Activated CD4-positive, alpha-beta T cell treated with anti-CD3 and anti-CD28 coated beads for 24 hours (primary cell): ENCODE measurements at places on chromosomes 5 and 9.

GRCh38 chr9:127389381-127390247, 7.4 kb upstream of the SLC2A8 start:
- no peak for DNase-seq

DNA sequence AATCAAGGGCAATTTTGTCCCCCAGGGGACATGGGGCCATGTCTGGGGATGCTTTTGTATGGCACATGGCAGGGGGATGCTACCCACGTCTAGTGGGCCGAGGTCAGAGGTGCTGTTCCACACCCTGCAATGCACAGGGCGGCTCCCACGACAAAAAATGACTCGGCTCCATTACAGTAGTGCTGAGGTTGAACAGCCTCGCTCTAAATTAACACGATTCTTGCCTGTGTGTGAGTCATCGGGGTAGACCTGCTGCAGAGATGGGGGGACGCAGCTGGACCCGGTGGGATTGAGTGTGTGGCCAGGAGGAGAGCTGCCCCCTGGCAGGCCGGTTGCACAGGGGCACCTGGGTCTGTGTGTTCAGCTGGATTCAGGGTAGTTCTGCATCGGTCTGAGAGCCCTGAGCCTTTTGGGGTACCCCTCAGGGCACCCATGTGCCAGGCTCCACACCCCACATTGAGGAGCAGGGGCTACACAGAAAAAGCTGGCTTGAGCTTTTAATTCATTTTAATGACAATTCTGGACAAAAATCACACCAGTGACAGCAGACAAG, 20.0 kb upstream of the COL5A1 start:
- DNase-seq = no peak

DNA sequence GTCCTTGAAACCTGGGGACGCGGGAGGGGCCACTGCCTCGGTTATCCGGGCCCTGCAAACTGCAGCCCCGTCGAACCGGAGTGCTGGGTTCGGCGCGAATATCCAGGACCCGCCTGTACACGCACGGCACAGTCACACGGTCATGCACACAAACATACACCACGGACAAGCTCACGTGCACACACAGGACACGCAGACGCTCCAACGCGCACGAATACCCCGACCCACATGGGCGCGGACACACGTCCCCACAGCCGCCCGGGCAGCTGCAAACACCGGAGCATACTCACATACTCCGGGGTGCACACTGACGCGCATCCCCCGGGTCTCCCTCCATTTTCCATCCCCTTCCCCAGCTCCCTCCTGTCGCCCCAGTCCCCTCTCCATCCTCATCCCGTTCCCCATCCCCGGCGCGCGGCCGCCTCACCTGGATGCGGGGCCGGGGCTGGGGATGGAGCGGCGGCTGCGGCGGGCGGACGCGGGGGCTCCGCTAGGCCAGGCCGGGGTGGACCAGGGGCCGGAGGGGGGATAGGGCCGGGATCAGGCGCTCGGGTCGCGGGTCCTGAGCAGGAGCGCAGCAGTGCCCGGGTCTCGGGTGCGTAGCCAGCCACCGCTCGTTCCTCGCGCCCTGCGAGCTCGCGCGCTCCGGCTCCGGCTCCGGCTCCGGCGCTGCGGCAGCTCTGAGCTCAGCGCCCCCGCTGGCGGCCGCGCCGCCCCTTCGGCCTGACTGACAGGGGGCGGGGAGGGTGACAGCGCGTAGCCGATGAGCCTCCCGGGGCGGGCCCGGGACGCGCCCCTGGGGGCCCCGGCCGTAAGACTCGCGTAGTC, at the start of the genes EIF4E1B and SNCB:
Gene EIF4E1B, plus strand, starts transcription at position 823 of the 828 bp plus-strand sequence. CDS start 12,113 bp downstream, outside the sequence.
Gene SNCB, minus strand, starts transcription at position 682 of the 828 bp plus-strand sequence. CDS start 880 bp downstream, outside the sequence.
- no peak for DNase-seq

DNA sequence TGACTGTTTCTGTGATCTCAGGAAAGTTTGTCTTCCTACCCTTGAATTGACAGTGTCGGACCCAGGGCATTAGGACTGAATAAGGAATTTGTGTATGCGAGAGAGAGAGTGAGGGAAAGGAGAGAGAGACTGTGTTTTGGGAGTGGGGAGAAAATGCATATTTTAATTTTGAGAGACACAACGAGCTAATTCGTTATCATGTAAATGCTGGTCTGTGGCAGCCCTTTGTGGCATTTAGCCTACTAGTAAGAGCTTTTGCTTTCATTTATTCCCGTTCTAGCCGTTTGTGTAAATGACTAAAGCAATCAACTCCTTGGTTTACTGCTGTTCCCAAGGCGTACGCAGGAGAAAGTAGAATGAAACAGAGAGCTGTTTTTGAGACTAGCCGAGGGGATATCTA, 79.8 kb upstream of the MAMDC2 start:
- no peak for DNase-seq

- DNase-seq = no peak
These were observed 24.4 kb upstream of the RASA1 start for GRCh38 chr5:87243161-87243844.

GRCh38 chr5:159345336-159345735, 15.0 kb upstream of the IL12B start:
- no peak for DNase-seq

DNA sequence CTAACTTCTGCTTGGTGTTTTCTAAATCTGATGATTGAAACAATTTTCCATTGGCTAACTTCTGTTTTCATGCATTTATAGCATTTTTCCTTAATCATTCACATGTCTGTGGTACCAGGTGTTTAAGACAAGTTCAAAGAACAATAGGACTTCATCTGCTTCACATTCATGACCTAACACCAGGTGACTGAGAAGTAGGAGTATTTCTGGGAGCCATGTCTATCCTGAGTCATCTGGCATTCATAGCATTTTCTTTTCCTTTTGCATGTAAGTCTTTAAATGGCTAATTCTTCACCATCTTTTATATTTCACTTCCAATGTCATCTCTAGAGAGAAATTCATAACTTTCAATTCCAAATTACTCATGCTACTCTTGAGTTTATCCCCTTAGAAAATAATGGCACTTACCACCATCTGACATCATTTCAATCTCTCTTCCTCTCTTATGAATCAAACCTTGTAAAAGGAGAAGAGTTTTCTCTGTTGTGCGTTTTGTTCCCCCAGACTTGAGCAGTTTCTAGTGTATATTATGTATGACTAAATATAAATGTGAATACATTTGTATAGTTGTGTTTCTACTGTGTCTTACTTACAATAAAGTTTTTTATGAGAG, 1196.1 kb upstream of the CDH9 start:
- no peak for DNase-seq

- DNase-seq = no peak
These were observed 757 bp downstream of the SAPCD2 start for GRCh38 chr9:137069508-137070091.

DNA sequence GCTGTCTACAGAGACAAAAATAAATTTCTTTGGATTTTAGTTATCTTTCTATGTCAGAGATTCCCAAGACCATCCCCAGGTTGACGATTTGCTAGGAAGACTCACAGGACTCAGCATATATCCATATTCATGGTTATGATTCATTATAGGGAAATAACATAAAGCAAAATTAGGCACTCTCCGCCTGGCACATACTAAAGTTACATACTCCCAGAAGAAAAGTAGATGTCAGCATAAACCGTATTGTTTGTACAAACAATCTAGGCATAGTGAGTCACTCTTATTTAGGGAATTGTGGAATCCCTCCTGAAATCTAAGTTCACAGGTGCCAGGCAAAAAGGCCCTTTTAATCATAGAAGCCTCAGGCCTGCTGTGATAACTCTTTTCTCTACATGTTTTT, 62.9 kb downstream of the INSL6 start:
- no peak for DNase-seq

DNA sequence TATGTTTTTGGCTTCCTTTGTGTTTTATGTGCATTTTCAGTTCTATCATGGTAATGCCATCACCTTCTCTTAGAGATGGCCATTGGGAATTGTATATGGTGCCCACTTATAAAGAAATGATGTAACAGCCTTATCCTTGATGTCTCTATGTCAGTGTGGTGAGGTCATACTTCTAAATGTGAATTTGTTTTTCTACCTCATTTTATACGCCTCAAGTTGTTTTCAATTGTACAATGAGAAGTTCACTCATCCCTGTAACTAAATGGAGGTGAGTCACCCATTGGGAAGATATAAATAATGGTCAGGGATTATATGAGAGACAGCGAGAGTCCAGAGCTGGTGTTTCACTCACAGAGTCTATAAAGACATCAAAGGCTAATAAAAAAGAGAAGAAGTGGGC, 402.4 kb downstream of the AGTPBP1 start:
- no peak for DNase-seq

DNA sequence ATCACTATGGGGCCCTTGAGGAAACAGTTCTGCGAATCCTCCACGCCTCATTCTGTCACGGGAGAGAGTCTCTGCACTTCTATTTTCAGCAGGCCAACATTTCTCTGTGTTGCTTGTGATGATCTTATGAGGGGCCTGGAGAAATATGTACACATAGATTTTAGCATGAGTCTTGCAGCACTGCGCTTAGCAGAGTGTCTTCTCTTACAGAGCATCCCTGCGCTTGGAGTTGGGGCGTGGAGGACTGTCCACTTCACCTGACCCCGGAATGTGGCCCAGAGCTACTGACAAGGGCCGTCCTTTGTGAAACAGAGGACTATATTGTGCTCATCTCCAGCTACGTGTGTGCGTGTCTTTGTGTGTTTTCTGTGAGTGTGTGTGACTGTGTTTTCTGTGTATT, 428.2 kb upstream of the IRX4 start:
- no peak for DNase-seq

DNA sequence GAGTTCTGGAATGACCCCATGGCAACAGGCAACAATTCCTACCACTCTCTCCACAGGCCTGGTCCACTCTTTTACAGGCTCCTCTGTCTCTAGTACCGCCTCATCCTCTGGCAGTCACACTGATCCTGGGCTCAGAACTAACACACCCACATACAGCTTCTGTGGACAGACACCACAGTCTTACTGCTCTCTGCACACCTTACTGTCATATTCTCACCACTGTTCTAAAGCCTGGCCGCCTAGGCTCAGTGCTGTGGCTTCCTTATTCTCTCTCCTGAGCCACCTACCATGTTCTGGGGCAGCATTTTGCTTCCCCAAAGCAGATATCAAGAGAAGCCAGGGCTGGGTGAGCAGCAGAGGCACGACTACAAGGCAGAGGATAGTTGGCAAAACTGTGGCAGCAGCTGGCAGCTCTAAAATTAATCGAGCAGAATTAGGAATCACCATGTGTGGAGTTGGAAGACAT, 14.8 kb downstream of the REEP5 start:
- no peak for DNase-seq

DNA sequence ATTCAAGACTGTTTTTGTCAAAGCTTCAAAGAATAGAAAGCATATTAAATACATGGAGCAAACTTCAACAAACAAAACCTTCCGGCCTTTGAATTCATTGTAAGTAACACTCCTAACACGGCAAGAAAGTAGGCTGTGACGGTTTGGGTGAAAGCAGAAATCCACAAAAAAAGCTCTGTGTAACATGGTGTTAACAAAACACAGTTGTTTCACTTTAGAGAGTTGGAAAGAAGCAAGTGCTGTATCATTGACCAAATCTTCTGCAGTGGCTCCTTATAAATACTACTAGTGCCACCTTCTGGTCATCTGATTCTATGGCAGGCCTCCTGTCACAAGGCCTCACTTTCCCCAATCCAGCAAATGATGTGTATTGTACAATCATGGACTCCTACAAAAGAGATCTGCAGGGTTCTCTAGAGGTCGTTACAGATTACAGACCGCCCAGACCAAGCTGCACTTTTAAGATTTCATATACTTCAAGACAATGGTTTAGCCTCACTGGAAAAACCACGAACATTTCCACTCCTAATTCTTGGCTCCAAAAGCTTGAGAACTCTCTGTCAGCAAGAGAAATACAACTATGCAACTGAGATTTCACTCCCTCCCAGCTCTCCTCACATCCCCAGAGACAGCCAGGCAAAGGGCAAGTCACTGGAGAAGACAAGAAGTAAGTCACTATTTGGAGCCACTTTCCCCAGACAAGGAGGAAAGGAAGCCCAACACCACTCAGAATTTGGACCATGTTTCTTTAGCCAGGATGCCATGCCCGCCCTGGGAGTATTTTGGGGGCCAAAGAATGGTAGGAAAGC, 196.2 kb downstream of the DTWD2 start:
- peak; percentile 4 for DNase-seq

DNA sequence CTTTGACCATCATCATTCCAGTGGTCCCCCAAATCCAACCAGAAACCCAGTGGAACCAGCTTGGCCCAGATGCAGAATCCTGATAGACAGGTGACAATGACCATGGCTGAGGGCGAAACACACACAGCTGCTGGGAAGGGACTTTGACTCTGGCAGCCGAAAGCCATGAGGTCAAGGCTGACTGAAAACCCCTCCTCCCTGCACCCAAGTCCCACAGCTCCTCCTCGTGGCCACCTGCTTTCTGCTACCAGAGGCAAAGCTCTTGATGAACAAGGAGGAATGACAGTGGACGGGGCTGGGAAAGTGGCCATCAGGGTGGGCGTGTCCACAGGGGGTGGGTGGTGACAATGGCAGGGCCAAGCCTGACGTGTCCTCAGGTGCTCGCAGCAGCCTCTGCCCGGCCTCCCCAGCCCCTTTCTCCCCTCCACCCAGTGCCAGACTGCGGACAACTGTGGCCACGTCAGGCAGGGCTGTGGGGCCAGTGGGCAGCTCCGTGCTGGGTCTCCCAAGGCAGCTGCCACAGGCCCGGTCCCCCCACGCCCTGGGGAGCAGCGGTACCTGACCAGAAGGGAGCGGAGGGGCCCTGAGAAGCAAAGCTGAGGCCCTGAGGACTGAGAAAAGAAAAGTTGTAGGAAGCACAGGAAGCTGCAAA, 30.8 kb upstream of the SARDH start:
- no peak for DNase-seq

DNA sequence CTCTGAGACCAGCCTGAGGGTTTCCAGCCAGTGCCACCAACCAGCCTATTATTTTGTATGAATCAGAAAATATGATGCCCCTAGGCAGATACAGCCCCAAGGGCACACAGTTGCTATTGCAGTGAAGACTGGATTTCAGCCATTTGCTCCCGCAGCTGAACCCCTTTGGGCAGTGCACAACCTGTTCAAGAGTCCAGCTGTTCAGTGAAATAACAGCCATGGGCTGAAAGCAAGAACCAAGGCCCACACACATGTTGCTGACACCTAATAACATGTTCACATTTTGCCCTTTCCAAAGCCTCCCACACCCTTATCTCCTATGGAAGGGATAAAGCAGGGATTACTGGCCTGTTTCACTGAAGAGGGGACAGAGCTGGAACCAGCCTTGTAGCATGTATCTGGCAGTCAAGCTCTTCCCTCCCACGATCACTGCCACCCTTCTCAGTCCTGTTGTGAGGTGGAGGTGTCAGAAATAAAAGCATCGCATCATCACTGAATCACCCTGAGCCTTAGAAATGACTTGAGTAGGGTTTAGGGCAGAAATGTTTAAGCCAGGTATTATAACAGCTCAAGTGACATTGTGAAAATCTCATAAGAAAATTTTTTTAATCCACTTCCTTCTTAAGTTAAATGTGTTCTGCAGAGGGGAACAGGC, 137.1 kb upstream of the FSTL4 start:
- no peak for DNase-seq

GRCh38 chr5:36301858-36302603, at the start of gene RANBP3L:
TSS of gene RANBP3L (minus strand) at chr5:36301902. CDS start at chr5:36301416, 486 bp downstream.
- DNase-seq = no peak
